ENCODE measurements at places on chromosomes 1 and 21.

GRCh38 chr21:15682186-15682895 lies 47.4 kb upstream of the USP25 start:
- DNase-seq = no peak

DNA sequence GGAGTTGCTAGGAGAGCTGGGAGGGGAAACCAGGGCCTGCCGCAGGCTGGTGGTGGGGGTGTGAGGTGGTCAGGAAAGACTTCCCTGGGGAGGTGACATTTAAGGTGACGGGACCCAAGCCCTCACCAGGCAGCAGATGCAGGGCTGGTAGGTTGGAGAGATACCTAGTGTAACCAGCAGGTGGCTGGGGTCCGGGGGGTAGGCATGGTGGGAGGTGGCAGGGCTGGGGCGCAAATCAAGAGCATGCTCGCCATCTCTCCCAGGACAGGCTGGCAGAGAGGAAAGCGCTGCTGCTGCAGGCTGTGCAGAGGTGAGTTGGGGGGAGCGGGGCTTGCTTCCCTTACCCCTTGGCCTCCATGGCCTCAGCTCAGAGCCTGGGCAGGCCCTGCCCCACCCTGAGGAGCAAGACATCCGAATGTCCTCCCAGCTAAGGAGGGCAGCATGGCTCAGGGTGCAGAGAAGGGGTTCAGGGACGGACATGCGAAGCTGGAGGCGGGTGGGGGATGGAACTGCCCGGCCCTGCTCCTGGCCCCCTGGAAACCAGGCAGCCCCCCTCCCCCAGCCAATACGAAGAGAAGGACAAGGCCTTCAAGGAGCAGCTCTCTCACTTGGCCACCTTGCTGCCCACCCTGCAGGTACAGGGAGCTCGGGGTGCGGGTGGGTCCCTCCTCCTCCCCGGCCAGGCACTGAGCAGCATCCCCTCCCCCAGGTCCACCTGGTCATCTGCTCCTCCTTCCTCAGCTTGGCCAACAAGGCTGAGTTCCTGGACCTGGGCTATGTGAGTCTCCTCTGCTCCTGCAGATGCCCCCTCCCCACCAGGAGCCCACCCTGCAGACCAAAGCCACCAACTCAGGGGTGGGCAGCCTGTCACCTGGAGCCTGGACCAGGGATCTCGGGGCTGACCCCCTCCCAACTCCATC lies 4.0 kb downstream of the RNF207 start:
- no peak for DNase-seq

DNA sequence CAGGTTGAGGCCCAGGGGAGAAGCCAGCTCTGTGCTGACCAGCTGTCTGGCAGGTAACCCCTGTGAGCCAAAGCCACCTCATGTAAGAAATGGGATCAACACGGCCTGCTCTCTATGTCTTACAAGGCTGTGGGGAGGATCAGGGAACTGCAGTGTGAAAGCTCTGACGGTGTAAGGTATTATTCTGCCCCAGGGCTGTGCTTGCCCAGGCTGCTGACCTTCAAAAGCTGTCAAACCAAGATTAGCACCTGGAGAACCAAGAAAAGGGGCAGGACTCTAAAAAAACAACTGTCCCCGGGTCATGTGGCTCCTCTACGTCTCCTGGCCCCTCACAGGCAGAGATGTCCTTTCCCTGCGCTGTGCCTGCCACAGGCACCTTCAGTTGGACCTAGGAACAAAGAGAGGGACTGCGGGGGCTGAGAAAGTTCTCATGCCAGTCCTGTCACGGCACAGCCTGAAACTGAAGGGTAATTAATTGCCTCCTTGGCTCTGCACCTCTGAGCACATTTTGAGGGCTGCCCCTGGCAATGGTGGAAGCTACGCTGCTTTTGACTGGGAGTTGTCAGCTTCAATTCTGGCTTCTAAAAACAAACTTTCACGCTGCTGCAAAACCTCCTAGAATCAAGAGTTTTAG lies 77.6 kb downstream of the PGBD5 start:
- DNase-seq = no peak

DNA sequence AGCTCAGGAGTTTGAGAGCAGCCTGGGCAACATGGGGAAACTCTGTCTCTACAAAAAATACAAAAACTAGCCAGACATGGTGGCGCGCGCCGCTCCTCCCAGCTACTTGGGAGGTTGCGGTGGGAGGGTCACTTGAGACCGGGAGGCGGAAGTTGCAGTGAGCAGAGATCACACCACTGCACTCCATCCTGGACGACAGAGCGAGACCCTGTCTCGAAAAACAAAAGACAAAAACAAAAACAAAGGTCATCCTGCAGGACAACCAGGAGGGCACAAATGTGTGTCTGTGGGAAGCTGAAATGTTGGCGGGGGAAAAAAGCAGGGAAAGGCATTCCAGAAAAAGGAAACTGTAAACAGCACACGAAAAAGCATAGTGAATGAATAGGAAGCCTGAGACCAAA lies 104.1 kb upstream of the HNRNPU start:
- DNase-seq = no peak

DNA sequence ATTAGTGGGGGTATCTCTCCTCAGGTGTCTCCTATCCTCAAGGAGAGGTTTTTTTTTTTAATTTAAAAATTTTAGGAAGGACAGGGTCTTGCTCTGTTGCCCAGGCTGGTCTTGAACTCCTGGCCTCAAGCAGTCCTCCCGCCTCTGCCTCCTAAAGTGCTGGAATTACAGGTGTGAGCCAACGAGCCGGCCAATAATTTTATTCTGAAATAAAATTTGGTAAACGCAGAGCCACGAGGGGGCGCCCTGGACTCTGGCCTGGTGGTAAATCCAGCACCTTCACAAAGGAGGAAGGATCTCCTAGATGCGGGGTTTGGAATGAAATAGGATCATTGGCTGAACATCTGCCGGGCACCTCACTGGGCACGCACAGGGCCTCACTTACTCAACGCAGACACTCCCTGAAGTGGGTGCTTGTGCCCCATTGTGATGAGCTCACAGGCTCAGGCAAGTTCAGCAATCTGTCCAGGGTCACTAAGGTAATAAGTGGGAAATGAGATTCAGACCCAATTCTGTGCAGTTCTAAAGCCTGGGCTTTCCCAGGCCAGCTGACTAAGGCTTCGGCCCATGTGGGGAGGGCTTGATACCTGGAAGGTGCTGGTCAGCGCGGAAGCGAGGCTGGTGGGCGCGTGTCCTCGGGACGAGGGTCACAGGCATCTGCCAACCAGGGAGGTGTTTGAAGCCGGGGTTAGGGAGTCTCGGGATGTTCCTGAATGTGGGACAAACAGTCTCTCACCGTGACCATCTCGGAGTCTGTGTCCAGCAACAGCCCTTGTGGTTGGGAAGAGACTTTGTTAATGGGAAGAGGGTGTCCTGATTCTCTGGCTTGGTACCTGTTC lies 32.7 kb upstream of the ETV3 start:
- DNase-seq = peak; percentile 60

- no peak for DNase-seq
Measured at GRCh38 chr1:190858140-190858539, 380.5 kb upstream of the BRINP3 start.

DNA sequence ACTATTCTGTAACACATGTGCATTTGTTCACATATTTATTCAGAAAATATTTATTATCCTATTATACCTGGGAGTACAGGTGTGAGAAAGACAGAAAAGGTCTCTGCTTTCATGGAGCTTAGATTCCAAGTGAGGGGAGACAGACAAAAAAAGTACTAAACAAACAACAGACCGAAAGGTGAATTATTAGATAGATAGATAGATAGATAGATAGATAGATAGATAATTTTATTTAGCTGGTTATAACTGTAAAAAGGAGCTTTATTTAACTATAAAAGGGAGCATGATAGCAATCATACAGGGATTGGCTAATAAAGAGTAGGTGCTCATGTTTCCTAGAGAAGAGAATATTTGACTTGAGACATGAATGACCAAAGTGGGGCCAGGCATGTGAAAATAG lies 119.4 kb downstream of the TNFSF18 start:
- no peak for DNase-seq

GRCh38 chr1:55213885-55214211 lies 1.3 kb downstream of the USP24 start:
- DNase-seq = no peak

- no peak for DNase-seq
Measured at GRCh38 chr1:67308136-67308535, 463 bp downstream of the IL12RB2 start.

DNA sequence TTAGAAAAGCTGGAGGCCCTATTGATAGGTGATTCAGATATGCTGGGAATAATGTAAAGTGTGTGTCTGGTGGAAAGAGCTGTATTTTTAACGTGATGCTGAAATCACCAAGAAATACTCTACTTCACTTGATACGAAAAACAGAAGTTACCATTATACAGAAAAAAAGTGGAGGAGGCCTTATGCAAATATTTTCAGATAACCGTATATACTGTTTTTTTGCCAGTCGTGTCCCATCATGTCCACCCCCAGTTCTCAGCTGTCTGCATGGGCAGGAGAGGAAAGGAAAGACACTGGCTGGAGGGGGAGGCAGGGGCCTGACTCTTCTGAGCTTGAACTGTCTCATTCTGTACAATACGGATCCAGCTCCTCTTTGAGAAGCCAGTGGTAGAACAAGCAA lies 51.1 kb downstream of the KCNJ6 start:
- no peak for DNase-seq

- DNase-seq = no peak
Measured at GRCh38 chr1:244675167-244675566, 22.2 kb downstream of the DESI2 start.

- DNase-seq = peak; percentile 42
Measured at GRCh38 chr1:67814121-67814772, 19.0 kb downstream of the GNG12 start.

DNA sequence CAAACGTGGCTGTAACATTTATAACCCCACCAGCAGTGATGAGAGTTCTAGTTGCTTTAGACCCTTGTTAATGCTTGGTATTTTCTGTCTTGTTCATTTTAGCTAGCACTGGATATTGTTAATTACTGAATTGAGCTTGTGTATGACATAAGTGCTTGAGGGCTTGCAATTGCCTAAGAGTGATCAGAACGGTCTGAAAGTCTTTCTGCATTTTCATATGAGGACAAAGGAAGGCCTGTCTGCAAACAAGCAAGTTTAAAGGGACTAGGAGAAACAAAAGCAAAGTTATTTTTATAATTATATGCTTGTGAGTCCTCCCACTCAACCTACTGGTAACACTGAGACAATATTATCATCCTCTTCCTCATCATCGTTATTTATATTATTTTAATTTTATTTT lies 305.5 kb upstream of the DUSP10 start:
- DNase-seq = no peak

DNA sequence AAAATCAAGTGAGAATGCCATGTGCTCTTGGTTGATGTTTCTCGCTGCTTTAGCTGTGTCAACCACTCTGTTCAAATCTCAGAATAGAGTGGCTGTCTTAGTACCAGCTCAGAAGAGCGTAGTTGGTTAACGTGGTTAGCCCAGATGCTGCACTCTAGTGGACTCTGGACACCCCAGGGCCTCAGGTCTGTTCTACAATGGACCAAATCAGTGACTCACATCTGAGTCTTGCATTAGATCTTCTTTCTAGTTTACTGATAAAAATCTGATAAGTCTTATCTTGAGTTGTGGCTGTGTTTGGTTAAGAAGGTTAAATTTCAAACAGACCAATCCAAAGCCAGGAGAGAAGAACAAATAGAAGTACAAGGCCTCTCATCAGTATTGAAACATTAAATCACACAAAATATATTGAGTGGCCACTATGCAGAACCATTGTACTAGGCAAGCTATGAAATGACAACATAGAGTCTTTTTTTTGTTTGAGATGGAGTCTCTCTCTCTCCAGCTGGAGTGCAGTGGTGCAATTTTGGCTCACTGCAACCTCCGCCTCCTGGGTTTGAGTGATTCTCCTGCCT lies 104.1 kb downstream of the NR5A2 start:
- DNase-seq = no peak

GRCh38 chr21:45153358-45154318 lies 79.3 kb downstream of the ADARB1 start:
- DNase-seq = no peak

Measured in ACHN (cell line).